ENCODE measurements at places on chromosomes 3 and 15.

GRCh38 chr3:197261164-197261509, 37.3 kb downstream of the DLG1 start:
- DNase-seq = no peak

DNA sequence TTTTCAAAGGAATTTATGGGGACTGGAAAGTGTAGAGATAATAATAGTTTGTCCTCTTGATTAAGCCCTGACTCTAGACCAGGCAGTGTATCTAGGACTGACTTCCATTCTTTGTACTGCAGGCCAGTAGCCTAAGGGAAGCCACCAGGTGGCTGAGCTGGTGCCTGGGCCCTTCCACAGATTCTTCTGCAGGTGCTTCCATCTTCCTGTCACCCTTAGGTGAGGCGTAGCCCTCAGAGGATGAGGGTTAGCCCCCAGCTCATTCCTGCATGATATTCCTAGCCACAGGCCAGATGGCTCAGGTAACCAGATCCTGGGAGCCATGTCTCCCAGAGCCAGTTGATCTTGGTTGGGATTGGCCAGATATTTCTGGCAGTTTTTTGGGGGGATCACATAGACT, 169.0 kb upstream of the IL12A start:
- DNase-seq = no peak

DNA sequence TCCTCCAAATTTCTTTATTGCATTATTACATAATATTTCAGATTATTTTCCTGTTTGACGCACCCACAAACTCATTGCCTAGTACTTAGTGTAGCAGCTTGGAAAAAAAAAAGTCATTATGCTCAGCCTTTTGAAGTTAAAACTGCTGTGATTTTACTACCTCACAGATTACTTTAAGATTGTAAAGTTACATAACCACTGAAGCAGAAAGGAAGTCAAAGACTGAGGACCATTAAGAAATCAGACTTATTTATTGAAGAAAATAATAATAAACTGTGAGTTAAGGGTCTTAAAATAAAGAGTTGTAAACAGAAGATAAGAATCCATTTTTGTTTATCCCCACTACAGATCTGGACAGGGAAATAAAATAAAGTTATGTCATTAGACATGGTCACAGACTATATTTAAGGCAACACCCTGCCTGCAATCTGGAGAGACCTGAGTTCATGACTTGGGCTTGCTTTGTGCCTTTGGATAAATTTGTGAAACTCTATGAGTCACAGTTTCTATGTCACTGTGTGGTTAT, 212.1 kb upstream of the ROBO2 start:
- DNase-seq = no peak

- no peak for DNase-seq
Observed at GRCh38 chr3:52006017-52006819, 10.5 kb upstream of the RPL29 start.

- no peak for DNase-seq
Observed at GRCh38 chr15:77508541-77509243, 88.0 kb downstream of the HMG20A start.

DNA sequence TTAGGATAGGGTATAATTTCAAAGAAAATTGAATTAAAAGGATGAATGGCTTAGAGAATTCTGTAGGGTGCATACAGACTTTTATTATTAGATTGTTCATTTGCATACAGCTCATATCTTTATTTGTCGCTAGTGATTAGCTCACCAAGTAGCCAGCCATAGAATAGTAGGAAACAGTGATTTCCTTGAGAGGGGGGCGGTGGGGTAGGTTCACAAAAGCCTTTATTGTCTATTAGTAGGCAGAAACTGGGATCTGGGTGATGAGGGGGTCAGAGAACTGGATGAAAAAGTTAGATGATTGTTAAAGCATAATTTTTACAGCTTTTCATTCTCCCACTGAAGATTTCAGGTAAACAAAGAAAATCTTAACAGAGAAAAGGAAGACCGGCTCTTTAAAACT, 77.6 kb upstream of the RAP2B start:
- DNase-seq = no peak

DNA sequence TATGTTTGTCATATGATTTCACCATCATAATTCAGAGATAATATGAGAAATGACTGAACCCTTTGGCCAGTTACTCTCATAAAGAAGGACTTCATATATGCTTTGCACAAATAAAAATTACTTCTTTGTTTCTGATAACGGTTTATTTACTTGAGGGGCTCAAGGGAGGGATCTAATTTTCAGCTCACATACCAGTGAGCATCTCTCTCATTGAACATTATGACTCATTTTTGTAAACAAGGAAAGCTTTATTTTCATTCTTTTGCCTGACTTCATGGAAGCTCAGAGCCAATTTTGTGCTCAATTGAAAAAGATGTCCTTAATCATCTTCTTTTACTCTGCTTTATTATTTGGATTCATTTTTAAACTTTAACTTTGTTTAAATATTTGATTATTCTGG, 5.8 kb downstream of the NLGN1 start:
- no peak for DNase-seq

DNA sequence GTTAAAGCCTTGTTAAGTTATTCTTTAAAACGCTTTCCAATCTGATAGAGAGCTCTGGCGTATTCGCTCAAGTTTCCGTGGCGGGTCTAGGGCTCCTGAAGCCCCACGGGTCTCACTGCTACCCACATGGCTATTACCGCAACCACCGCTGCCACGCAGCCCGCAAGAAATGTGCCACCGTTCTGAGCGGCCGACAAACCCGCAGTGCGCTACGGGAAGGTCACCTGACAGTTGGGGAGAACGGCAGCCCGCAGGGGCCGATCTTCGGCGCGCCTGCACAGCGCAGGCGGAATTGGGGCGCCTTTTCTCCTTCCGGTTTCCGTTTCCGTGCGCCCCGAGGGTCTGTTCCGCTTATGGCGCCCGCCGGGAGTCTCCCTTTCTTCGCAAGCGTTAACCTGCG, 76.6 kb upstream of the SNRPN start:
- DNase-seq = no peak

DNA sequence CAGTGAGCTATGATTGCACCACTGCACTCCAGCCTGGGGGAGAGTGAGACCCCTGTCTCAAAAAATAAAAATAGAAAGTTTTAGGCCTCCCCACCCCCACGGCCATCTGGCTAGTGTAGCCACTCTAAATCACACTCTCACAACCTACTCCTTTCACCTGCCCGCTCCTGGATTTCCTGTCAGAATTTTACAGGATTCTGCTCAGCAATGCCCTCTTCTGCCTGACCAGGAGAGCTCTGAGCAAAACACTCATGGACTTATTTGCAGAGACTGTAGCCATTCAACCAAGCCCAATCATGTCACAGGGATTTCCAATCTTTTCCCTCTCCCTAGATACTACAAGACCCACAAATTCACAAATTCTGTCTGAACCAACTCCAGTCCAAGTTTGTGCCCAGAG, 242.6 kb upstream of the TPRG1 start:
- no peak for DNase-seq

DNA sequence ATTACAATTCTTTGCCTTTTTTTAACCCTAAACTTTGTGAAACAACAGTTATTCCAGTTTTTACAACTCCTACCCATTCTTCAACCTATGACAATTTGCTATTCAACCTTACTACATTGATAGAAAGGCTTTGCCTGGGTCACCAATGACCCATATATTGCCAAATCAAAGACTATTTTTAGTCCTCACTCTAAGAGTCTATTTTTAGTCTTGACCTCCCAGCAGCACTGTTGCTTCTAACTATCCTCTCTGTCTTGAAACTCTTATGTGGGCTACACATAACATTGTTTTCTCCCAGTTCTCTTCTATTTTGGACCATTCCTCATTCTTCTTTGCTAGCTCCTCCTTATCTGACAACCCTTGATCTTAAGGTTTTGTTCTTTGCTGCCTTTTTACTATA, 71.4 kb downstream of the C3orf80 start:
- DNase-seq = no peak

GRCh38 chr3:73580343-73580742, 44.4 kb downstream of the PDZRN3 start:
- no peak for DNase-seq

- no peak for DNase-seq
Observed at GRCh38 chr15:85473455-85473854, 93.1 kb downstream of the AKAP13 start.

GRCh38 chr3:5423076-5423475, 235.6 kb downstream of the EDEM1 start:
- no peak for DNase-seq

GRCh38 chr3:48748754-48749153, 31.7 kb upstream of the IP6K2 start:
- no peak for DNase-seq

DNA sequence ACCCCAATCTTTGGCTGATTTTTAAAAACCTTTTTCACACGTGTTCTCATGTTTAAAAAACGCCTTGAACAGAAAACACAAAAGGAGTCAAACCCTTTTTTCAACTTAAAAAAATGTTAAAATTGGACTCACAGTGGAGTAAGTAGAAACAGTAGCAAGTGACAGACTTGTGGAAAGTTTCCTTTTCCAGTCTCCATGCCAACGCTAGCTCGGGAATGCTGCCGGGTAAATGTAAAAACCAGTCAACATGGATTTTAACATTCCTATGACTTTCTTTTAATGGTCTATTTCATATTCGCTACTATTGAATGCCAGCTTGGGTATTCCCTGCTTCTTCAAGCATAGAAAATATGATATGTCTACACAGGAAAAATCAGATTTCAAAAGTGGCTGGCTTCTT, 1.6 kb upstream of the PROK2 start:
- no peak for DNase-seq

DNA sequence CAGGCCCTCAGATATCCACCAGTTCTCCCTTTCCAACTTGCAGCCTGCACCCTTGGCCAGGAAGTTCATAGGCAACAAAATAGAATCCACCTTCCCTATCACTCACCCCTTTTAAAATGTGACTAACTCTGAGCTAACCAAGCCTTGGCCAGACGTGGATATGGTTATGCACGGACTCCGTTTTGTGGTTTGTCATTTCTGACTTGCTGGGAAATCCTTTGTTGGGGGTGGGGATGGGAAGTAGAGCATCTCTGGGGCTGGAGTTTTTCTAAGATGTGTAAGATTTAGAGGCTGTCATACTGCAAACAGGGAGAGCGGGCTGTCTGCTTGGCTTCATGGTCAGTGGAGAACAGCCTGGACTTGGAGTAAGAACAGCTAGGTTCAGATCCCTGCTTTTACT, 62.6 kb downstream of the SMAD3 start:
- DNase-seq = no peak

- DNase-seq = no peak
Observed at GRCh38 chr3:99570061-99570460, 68.3 kb upstream of the COL8A1 start.

DNA sequence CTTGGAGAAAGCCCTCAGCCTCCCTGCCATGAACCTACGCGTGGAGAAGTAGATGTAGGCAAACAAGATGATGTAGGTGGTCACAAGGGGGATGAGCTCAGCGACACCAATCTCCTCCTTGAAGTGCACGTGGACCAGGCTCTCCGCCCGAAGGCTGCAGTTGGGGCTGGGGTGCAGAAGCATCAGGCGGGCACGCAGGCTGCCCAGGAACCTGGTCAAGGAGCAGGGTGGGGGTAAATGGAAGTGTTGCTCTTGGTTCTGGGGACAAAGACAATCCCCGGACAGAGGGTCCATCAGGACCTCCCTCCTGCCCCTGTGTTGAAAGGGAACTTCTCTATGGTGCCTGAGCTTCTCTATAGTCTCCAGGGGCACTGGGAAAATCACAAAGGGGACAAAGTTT, 45.1 kb downstream of the PTPN23 start:
- no peak for DNase-seq

GRCh38 chr3:23320586-23321570, 117.8 kb downstream of the UBE2E2 start:
- DNase-seq = no peak

GRCh38 chr15:42203891-42204290, 4.2 kb downstream of the VPS39 start:
- DNase-seq = no peak

GRCh38 chr15:49674370-49674769, 53.5 kb downstream of the DTWD1 start:
- DNase-seq = no peak

GRCh38 chr3:127206611-127207516, 13.9 kb downstream of the PRR23E start:
- no peak for DNase-seq

DNA sequence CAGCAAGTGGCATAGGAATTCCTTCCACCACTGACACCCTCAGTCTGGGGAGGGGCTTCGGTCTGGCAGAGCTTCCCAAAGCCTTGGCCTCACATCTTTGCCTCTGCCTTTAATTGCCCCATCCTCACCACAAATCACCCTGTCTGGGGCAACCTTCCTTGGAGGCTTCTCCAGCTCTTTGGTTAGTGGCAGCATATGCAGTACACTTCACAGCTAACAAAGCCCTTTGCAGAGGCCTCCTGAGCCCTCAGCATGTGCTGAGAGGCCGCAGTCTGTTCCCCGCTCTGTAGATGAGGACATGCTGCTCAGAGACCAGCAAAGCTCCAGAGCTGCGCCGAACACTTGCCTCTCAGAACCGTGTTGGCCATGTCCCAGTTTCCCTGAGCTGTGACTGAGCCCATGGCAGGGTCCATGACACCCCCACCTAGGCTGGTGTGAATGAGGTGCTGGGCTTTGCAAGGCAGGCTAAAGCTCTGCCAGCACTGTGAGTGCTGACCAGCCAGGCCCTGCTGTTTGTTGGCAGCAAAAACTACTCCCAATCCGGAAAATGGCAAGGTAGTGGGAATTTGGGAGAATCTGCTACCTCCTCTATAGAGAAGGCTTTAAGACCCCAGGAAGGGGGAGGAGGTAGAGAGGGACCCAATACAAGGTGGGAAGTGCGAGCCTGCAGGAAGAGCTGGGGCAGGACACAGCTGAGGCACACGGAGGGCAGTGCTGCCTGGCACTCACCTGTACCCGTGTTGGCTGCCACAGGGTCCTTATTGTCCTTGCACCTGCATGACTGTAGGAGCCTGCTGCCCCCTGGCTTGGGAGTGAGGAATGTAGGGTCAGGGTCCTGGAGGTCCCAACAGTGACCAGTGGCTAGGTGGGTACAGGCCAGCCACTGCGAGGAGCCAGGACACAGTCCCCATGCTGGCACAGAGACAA, 8.4 kb upstream of the KLF15 start:
- DNase-seq = no peak

GRCh38 chr3:74613060-74613459, 1.4 kb downstream of the CNTN3 start:
- DNase-seq = no peak

DNA sequence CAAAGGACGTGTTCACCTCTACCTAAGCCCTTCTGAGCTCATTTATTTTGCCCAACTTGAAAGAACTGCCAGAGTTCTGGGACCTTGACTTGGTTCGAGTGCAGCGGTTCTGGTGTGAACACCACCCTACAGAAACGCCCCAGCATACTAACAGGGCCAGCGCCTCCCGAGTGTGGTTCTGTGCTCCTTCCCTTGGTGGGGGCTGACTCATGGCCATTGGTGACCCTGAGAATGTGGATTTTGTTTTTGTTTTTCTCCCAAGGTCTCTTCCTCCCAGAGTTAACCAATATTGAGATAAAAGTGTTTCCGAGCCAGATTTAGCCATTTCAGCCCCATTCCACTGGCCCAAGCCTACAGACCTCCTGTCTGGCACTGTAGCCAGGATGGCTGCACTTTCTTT, 27.9 kb downstream of the SEMA7A start:
- no peak for DNase-seq

GRCh38 chr15:39438799-39439592, 141.9 kb upstream of the THBS1 start:
- DNase-seq = no peak
